ENCODE measurements at places on chromosomes 3 and 15. TPM values are rescaled to one million over a fixed set of nuclear protein-coding genes. Genes with fewer than 3 reads are reported as not detected.

HTR3E gene
- polyA plus RNA-seq: not detected

SNTN gene
- not detected for polyA plus RNA-seq

FES gene
- 13.1 TPM for polyA plus RNA-seq

ZIC1 gene
- polyA plus RNA-seq: 0.08 TPM

PLOD2 gene
- 171 TPM for polyA plus RNA-seq

CKMT1A gene
- polyA plus RNA-seq: 2.5 TPM

COL6A5 gene
- 0.07 TPM for polyA plus RNA-seq

PARP3 gene
- polyA plus RNA-seq: 18.0 TPM

SATB1 gene
- polyA plus RNA-seq: 44.0 TPM

CHRM5 gene
- 0.35 TPM for polyA plus RNA-seq

IL17RC gene
- polyA plus RNA-seq: 38.3 TPM

SLC15A2 gene
- polyA plus RNA-seq: 16.0 TPM

GRCh38 chr3:57132674-57133073 lies 32.5 kb downstream of the IL17RD start:
- DNase-seq: no peak

- no peak for DNase-seq
Observed at GRCh38 chr15:61731099-61731498, 329.1 kb downstream of the VPS13C start.

GRCh38 chr3:137763594-137763938 lies 549 bp upstream of the SOX14 start:
- no peak for DNase-seq

GRCh38 chr3:188797045-188797444 lies 374.7 kb upstream of the TPRG1 start:
- DNase-seq: no peak

- no peak for DNase-seq
Observed at GRCh38 chr15:49692514-49693090, 71.8 kb downstream of the DTWD1 start.

GRCh38 chr3:96467639-96468038 lies 346.8 kb upstream of the EPHA6 start:
- DNase-seq: no peak

DNA sequence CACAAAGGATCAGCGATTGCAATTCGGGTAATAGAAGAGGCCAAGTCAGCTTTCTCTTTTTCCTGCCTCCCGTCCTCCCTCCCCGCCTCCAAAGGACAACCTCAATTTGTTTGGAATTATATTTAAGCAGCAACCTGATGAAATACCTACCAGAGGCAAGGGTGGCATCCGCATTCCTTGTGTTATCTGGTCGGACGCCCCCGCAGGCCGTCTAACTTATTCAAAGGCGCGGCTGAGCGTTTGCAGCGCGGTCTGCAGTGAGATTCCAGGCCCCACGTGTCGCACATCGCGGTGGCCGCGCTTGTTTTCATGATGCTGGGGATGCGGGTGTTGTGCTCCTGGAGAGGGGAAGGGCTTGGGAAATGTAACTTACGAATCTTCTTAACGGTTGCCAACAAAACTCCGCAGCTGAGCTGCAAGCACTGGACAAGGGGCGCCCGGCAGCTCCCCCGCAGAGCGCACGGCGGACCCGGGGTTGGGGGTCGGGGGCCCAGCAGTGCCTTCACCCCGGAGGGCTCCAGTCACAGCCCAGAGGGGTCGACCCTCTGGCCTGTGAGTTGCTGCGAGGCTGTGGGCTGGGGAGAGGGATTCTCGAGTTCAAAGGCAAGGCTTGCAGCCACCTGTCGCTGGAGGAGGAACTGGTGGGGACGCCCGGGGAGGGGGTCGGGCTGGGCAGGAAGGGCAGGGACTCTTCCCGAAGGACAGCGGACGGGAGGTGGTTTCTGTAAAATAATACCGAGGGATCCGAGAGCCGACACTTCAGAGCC lies 20.5 kb upstream of the RGMA start:
- DNase-seq: peak; percentile 17

DNA sequence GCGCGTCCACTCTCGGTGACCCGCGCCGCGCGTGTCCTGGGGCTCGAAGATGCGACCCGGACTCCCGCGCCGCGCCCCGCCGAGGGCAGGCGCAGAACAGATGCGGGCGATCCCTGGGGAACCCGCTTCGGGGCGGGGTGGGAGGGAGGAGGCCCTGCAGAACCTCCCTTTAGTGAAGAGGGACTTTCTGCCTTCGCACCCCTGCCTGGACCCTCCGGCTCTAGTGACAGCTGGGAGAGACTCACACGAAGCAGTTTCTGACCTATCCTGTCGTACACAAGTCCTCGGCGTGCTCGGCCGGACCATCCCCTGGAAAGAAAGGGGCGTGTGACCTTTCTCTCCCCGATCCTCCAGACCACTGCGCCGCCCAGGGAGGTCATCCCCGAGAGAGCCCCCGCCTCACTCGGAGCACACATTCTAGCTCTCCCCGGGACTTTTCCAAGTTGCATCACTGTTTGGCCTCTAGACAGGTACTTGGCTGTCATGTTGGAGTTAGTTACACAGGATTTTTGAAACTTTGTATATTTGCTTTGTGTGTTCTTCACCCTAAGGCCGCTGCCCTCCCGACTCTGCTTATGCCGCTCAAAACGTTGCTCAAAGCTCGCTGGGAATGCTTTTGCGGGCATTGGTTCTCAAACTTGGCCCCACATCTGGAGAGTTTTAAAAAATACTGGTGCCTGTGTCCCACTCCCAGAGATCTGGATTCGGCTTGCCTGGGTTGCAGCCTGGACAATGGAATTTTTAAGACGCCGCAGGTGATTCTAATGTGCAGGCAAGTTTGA lies 582 bp downstream of the CGNL1 start:
- DNase-seq: no peak

DNA sequence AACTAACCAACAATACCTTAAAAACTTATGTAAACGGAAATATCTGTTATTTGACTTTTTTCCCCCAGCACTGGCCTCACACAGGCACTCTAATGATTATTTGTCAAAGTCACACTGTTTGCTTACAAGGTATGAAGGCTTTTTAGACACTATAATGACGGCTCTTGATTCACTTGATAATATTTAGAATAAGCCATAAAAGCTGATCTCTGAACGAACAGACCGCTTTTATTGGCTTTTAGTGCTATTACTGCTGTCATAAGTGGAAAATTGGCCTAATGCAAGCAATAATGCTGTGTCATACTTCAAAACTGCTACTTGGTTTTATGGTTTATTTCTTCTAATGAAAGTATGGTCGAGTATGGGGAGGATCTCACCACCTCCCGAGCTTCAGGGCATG lies 35.1 kb downstream of the MDFIC2 start:
- no peak for DNase-seq

DNA sequence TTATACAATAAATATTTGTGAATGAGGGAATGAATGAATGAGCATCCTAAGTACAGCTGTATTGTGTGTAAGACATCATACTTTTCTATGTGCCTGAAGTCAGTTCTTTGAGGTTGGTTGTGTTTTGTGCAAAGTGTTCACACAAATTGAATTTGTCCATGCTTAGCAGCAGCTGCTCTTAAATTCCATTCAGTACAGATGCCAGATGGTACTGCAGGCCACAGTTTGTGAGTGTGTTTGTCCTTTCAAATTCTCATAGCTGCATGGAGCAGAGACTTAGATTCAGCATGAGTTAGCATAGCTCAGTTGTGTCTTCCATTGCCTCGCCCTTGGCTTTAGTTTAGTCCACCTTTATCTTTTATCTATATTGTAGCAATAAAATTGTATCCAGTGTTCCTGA lies 3.8 kb upstream of the ZNF385D start:
- DNase-seq: no peak

DNA sequence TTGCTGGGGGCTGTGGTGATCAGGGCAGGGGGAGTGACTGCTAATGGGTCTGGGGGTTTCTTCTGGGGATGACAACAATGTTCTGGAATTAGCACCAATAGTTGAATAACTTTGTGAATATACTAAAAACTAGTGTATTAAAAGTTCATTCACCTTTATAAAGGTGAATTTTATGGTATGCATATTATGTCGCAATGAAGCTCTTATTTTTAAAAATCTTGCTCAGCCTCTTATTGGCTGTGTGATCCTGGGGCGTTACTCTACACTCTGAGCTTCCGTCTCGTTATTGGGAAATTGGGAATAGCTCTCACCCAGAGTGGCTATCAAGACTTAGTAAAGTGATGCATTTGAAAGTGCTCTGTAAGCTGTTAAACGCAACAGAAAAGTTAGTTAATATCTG lies 105.3 kb downstream of the SEC22A start:
- no peak for DNase-seq

DNA sequence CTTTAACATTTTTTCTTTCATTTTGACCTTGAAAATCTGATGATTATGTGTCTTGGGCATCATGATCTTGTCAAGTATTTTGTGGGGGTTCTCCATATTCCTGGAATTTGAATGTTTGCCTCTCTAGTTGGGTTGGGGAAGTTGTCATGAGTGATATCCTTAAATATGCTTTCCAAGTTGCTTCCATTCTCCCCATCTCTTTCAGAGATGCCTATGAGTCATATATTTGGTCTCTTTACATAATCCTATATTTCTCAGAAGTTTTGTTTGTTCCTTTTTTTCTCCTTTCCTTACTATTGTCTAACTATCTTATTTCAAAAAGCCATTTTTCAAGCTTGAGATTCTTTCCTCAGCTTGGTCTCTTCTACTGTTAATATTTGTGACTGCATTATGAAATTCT lies 69.0 kb upstream of the CCDC80 start:
- DNase-seq: no peak

- no peak for DNase-seq
Observed at GRCh38 chr3:121992601-121993560, 29.2 kb downstream of the ILDR1 start.

- no peak for DNase-seq
Observed at GRCh38 chr3:127096256-127097071, 96.5 kb upstream of the PRR23E start.

DNA sequence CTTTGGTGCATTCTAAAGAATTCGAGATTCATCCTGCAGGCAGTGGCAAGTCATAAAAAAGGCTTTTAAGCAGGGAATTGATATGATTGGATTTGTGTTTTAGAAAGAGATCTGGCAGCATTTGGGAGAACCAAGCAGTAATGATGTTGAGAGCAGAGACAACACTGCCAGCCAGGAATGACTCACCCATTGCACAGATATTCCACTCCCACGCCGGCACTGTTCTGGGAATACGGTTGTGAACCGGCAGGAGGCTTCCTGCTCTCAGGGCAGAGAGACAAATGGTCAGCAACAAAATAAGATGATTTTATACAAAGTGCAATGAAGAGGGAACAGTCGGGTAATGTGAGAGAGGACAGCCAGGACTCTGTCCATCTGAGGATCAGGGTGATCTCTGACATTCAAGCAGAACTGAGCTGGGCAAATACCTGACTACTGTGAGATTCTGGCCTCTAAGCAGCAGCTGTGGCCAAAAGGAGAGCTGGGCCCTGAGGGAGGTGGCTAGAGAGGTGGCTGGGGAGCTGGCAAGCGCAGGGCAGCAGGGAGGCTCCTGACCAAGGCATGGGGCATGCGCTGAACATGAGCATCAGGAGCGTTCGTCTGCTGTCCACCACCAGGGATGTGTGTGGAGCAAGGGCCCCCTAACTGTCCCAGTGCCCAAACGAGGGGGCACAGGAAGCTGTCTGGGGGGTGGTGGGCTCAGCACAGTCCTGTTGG lies 56.1 kb upstream of the PLXNA1 start:
- no peak for DNase-seq

- no peak for DNase-seq
Observed at GRCh38 chr3:45552031-45552793, 42.3 kb upstream of the LIMD1 start.

DNA sequence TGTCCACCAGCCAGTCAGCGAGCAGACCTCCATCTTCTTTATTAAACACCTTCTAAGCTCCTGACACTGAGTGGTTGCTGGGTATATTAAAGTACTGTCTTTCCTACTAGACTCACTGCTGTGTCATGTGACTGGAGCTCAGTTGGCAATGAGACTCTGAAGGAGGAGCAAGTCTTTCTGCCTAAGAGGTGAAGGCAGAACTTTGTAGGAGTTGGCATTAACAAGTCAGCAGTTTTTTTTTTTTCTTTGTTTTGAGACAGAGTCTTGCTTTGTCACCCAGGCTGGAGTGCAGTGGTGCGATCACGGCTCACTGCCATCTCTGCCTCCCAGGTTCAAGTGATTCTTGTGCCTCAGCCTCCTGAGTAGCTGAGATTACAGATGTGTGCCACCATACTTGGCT lies 62.2 kb downstream of the ABHD5 start:
- DNase-seq: no peak

DNA sequence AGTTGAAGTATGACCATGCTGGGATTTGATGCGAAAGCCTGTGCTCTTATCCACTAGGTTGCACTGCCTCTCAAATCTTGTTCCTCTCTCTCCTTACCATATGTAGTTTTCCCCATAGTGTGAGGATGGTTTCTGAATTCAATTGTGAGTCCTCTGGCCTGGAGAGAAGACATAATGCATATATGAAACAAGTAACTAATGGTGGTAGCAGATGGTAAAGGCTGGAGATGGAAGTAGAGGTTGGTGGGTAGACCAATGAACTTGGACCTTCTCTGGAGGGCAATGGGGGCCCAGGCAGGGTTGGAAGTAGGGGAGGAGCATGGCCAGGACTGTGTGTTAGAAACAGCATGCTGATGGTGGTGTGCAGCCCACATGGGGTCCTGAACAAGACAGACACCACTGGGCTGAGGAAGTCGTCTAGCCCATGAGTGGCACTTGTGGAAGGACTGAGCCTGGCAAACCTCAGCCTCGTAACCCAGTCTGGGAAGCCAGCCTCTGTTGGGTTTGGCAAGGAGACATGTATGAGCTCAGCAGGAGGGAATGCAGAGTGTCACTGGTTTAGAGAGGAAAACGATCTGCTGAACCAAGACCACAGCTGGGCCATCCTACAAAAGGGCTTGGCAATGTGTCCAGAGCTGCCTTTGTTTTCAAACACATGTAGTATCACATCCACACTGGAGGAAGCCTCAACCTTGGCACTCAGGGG lies 18.5 kb upstream of the LMCD1 start:
- DNase-seq: no peak

- DNase-seq: no peak
Observed at GRCh38 chr3:140906785-140907184, 34.9 kb upstream of the SLC25A36 start.

- no peak for DNase-seq
Observed at GRCh38 chr3:79200456-79200855, 567.3 kb downstream of the ROBO1 start.

GRCh38 chr15:92161039-92161670 lies 232.5 kb upstream of the ST8SIA2 start:
- DNase-seq: no peak

DNA sequence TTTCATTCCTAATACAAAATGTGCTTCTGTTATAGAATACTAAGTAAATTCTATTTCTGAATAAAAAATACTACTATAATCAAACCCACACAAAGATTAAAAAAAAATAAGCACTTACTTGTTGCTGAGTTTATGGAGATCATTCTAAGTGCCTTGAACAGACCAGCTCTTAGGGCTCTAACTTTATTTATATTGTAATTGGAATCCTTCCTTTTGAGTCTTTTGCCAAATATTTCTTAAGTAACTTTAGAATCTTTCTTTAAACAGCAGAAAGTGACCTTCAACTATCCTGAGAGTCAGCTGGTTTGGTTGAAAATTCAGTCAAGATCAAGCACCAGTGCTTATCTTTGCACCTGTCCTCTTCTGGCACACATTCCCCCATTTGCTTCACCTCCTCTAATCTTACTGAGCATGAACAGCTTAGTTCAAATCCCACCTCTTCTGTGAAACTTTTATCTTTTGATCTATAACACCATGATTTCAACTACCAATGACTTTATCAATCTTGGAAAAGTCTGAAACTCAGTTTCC lies 149.3 kb downstream of the VPS13C start:
- DNase-seq: no peak

All from left kidney (tissue), 8 donors.